ENCODE measurements at places on chromosomes 3 and 15. TPM values are rescaled to one million over a fixed set of nuclear protein-coding genes. Genes with fewer than 3 reads are reported as not detected.

- no peak overlapping the region for H3K4me3 ChIP-seq
- H3K27ac ChIP-seq = no peak overlapping the region
- H3K27me3 ChIP-seq = peaks cover 5% of the 10 kb centered on the region
- no peaks in the 10 kb centered on the region for H3K36me3 ChIP-seq
- DNase-seq = no peak
Observed at GRCh38 chr3:162072656-162073164, 576.1 kb downstream of the OTOL1 start.

DNA sequence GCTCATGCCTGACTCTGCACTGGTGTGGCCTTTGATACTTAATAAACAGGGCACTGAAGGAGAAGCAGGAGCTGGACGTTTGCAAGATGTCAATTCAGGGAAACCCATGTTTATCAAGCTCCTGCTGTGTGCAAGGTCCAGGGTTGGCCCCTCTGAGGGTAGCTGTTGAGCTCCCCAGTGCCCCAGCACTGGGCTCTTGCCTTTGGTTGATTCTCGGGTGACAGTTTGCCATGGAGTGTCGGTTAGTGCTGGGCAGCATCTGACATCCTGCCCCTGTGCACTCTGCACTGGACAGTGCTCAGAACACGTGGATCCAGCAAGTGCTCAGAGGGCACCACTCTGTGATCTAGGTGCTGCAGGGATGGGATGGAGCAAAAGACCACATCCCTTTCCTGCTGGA lies 7.3 kb downstream of the HDAC11 start:
- peak; percentile 59 for DNase-seq
- no peak overlapping the region for H3K27ac ChIP-seq
- peaks cover 15% of the 10 kb centered on the region for H3K4me1 ChIP-seq
- H3K36me3 ChIP-seq = peaks cover 11% of the 10 kb centered on the region

DNA sequence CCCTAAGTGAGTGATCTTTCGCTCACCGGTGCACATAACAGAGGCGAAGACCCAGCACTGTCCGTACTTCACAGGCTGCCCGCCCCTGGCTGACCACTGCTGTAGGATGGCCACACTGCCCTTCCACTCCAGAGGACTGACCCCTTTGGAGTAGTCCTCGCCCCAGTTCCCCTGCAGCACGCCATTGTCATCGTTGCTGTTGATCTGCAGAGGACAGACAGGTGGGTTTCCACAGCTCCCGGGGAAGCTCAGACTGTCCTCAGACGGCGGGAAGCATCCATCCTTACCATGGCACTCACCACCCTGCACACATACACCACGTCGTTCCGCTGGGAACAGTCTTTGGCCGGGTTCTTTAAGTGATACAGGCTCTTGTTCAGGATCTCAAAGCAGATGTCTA lies 20.5 kb upstream of the TGM5 start:
- H3K27ac ChIP-seq = no peak overlapping the region
- H3K27me3 ChIP-seq = peaks cover 48% of the 10 kb centered on the region
- H3K36me3 ChIP-seq = peaks cover 3% of the 10 kb centered on the region
- DNase-seq = no peak
- no peaks in the 10 kb centered on the region for H3K4me1 ChIP-seq
- H3K4me3 ChIP-seq = no peak overlapping the region

DNA sequence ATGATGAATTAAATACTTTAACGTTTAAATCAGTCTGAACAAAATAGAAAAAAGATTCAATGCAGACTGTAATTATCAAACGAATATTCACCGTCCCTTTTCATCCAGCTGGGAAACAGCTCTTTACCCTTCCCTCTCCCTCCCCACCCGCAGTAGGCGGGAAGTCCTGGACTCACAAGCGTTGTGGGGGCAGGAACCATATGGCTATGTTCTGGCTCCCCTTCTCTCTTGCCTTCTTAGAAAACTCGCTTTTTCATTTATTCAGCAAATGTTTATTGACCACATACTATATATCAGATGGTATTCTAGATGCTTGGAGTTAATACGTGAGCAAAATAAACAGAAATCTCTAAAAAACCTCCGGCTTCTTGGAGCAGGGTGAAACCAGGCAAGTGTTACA lies 715 bp upstream of the SCAPER start:
- no peak for DNase-seq
- H3K27ac ChIP-seq = no peak overlapping the region
- H3K4me3 ChIP-seq = peak overlapping the region; percentile 88
- no peaks in the 10 kb centered on the region for H3K36me3 ChIP-seq
- H3K4me1 ChIP-seq = peaks cover 27% of the 10 kb centered on the region

DNA sequence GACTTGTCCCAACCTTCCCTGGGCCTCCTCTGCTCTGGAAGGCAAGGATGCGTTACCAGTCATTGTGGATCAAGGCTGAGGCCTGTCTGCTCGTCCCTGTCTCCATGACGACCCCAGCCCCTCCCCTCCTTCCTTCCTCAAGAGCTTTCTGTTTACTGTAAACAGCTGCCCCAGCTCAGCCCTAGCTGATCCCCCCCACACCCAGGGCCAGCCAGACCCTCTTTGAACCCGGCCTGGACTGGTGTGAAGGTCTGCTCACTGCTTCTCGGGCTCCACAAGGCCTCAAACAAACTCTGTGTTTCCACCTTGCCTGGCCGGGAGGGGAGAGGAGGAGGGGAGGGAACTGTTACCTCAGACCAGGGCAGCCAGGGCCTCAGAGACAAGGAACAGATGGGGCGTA lies 16.9 kb downstream of the VPS18 start:
- no peaks in the 10 kb centered on the region for H3K36me3 ChIP-seq
- DNase-seq = peak; percentile 60
- peaks cover 13% of the 10 kb centered on the region for H3K4me1 ChIP-seq
- H3K27me3 ChIP-seq = no peaks in the 10 kb centered on the region
- no peak overlapping the region for H3K4me3 ChIP-seq

DNA sequence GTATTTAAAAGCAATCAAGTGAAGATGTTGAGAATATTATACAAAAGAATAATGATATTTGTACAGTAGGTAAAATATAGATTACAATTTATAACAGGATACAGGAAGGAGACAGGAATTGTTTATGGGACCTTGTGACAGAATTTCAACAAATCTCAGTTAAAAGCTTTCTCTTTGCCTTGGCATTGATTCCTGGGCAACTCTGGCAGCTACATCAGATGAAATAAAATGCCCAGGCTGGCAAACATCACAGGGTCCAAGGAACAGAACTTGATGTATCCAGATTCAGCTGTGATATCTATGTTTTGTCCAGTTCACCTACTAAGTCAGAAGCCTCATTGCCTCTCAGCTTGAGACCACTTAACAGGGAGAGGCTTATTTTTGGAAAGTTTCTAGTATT lies 473.1 kb downstream of the MCTP2 start:
- no peak overlapping the region for H3K27ac ChIP-seq
- H3K27me3 ChIP-seq = no peaks in the 10 kb centered on the region
- no peaks in the 10 kb centered on the region for H3K4me1 ChIP-seq
- no peak overlapping the region for H3K4me3 ChIP-seq

- peak; percentile 84 for DNase-seq
- H3K27me3 ChIP-seq = peaks cover 17% of the 10 kb centered on the region
- no peak overlapping the region for H3K27ac ChIP-seq
- no peak overlapping the region for H3K4me3 ChIP-seq
Observed at GRCh38 chr3:127071597-127072001, 88.7 kb downstream of the PLXNA1 start.

DNA sequence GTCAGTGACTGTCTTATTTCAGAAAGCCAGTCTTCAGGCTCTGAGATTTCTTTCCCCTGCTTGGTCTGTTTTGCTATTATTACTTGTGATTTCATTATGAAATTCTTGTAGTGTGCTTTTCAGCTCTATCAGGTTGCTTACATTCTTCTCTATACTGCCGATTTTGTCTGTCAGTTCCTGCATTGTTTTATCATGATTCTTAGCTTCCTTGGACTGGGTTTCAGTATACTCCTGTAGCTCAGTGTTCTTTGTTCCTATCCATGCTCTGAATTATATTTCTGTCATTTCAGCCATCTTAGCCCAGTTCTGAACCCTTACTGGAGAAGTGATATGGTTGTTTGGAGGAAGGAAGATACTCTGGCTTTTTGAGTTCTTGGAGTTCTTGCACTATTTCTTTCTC lies 40.5 kb downstream of the CEP63 start:
- no peak for DNase-seq
- H3K4me1 ChIP-seq = peaks cover 11% of the 10 kb centered on the region

GRCh38 chr3:30307372-30307950 lies 298.9 kb upstream of the TGFBR2 start:
- peaks cover 5% of the 10 kb centered on the region for H3K36me3 ChIP-seq
- peaks cover 3% of the 10 kb centered on the region for H3K4me1 ChIP-seq
- DNase-seq = no peak

GRCh38 chr15:70475921-70476320 lies 287.4 kb downstream of the UACA start:
- H3K27ac ChIP-seq = no peak overlapping the region
- H3K4me3 ChIP-seq = no peak overlapping the region
- H3K36me3 ChIP-seq = peaks cover 1% of the 10 kb centered on the region

DNA sequence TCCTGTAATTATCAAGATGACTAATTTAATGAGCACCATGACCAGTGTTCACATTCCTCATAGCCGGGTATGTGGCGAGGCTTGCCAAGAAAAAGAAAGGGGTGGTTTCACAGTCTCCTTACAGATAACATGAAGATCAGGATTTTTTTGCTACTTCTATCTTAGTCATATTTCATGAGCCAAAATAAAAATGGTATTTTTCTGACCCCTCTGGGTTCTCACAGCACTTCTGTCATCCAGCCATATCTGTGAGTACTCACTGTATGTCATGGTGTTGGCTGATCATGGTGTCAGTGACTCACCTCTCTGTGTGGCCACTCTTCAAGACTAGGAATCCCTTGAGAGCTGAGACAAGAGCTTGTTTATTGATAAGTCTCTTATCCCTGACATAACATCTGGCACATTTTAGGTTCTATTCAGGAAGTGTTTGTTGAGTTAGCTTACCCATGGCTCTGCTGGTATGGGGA lies 130.5 kb upstream of the LMCD1 start:
- H3K4me3 ChIP-seq = no peak overlapping the region
- no peaks in the 10 kb centered on the region for H3K27me3 ChIP-seq

GRCh38 chr3:158434412-158435038 lies 136.5 kb upstream of the MLF1 start:
- DNase-seq = no peak
- no peaks in the 10 kb centered on the region for H3K27me3 ChIP-seq
- no peak overlapping the region for H3K4me3 ChIP-seq
- no peak overlapping the region for H3K27ac ChIP-seq

GRCh38 chr15:53110999-53111398 lies 320.9 kb upstream of the ONECUT1 start:
- no peaks in the 10 kb centered on the region for H3K4me1 ChIP-seq
- H3K36me3 ChIP-seq = no peaks in the 10 kb centered on the region
- H3K27ac ChIP-seq = no peak overlapping the region

- no peak overlapping the region for H3K4me3 ChIP-seq
- no peaks in the 10 kb centered on the region for H3K27me3 ChIP-seq
- no peaks in the 10 kb centered on the region for H3K36me3 ChIP-seq
- peaks cover 4% of the 10 kb centered on the region for H3K4me1 ChIP-seq
- no peak overlapping the region for H3K27ac ChIP-seq
Observed at GRCh38 chr3:40073310-40074007, 236.0 kb upstream of the EIF1B start.

DNA sequence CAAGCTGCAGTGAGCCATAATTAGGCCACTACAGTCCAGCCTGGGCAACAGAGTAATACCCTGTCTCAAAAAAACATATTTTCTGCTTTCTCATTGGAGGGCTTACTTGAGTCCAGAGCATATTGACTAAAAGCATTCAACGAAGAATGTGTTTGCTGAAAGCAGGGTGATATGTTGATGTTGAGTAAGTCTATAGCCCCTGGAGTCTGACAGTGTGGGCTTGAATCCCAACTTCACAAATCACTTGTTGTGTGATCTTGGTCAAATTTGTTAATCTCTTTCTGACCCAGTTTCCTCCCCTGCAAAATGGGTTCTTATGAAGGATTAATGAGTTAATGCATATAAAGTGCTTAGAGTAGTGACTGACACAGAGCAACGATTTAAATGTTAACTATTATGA lies 403.9 kb downstream of the MECOM start:
- no peak overlapping the region for H3K27ac ChIP-seq
- no peaks in the 10 kb centered on the region for H3K36me3 ChIP-seq
- H3K4me1 ChIP-seq = peaks cover 42% of the 10 kb centered on the region
- H3K4me3 ChIP-seq = no peak overlapping the region
- no peak for DNase-seq
- no peaks in the 10 kb centered on the region for H3K27me3 ChIP-seq

GRCh38 chr3:8972639-8973038 lies 9.4 kb upstream of the RAD18 start:
- peaks cover 4% of the 10 kb centered on the region for H3K4me1 ChIP-seq
- H3K27me3 ChIP-seq = no peaks in the 10 kb centered on the region
- no peak for DNase-seq
- no peak overlapping the region for H3K27ac ChIP-seq

- no peaks in the 10 kb centered on the region for H3K36me3 ChIP-seq
- H3K27ac ChIP-seq = no peak overlapping the region
- no peaks in the 10 kb centered on the region for H3K4me1 ChIP-seq
- DNase-seq = no peak
- no peaks in the 10 kb centered on the region for H3K27me3 ChIP-seq
Observed at GRCh38 chr3:24937780-24938179, 443.1 kb upstream of the THRB start.

- no peaks in the 10 kb centered on the region for H3K36me3 ChIP-seq
- H3K27ac ChIP-seq = no peak overlapping the region
- peaks cover 16% of the 10 kb centered on the region for H3K27me3 ChIP-seq
- no peak for DNase-seq
- peaks cover 15% of the 10 kb centered on the region for H3K4me1 ChIP-seq
Observed at GRCh38 chr3:87175732-87176131, 51.4 kb upstream of the CHMP2B start.

- peaks cover 3% of the 10 kb centered on the region for H3K27me3 ChIP-seq
- H3K27ac ChIP-seq = no peak within 1 kb of the TSS
- H3K36me3 ChIP-seq = no peaks in the 10 kb centered on the region
- H3K4me3 ChIP-seq = peak within 1 kb of the TSS; percentile 67
Observed at GRCh38 chr3:127628788-127629466, at the start of gene PODXL2. Gene PODXL2, plus strand, starts transcription at chr3:127629185. Its CDS starts 35 bp downstream, at chr3:127629220.

GRCh38 chr3:186882881-186883685 lies 40.6 kb downstream of the ADIPOQ start:
- no peak overlapping the region for H3K4me3 ChIP-seq
- DNase-seq = no peak
- no peaks in the 10 kb centered on the region for H3K27me3 ChIP-seq

GRCh38 chr3:146337991-146338390 lies 87.1 kb upstream of the PLSCR4 start:
- no peak overlapping the region for H3K27ac ChIP-seq
- no peak overlapping the region for H3K4me3 ChIP-seq
- H3K36me3 ChIP-seq = no peaks in the 10 kb centered on the region
- DNase-seq = no peak
- no peaks in the 10 kb centered on the region for H3K27me3 ChIP-seq
- H3K4me1 ChIP-seq = peaks cover 4% of the 10 kb centered on the region

GRCh38 chr3:170257145-170257544 lies 34.9 kb downstream of the PRKCI start:
- H3K27me3 ChIP-seq = no peaks in the 10 kb centered on the region
- H3K27ac ChIP-seq = no peak overlapping the region
- H3K36me3 ChIP-seq = peaks cover 14% of the 10 kb centered on the region
- H3K4me3 ChIP-seq = no peak overlapping the region
- no peak for DNase-seq
- H3K4me1 ChIP-seq = peaks cover 11% of the 10 kb centered on the region

The SERINC4 gene
- not detected for total RNA-seq

The SCAANT1 gene
- total RNA-seq = not detected

The TEX55 gene
- total RNA-seq = not detected

The GPR87 gene
- total RNA-seq = not detected

The ZBTB47 gene
- 38.8 TPM for total RNA-seq

The MST1 gene
- 19.1 TPM for total RNA-seq

The ZMYND10 gene
- 1.1 TPM for total RNA-seq

The SSUH2 gene
- total RNA-seq = not detected

The NMD3 gene
- 80.2 TPM for total RNA-seq

The ZKSCAN7 gene
- total RNA-seq = 6.8 TPM

The EOMES gene
- total RNA-seq = not detected

The CCR9 gene
- total RNA-seq = not detected

The TMOD2 gene
- 5.7 TPM for total RNA-seq

The SPESP1 gene
- total RNA-seq = not detected

The CLDN18 gene
- total RNA-seq = not detected
